DND-41 (cell line): ENCODE measurements at places on chromosomes 3 and 15.

- H3K27ac ChIP-seq, result peak overlapping the region; percentile 73; the same call in 1 of the 2 replicates
- DNase-seq, result no peak
- H3K4me1 ChIP-seq, result peaks cover 63% of the 10 kb centered on the region
- H3K36me3 ChIP-seq, result no peaks in the 10 kb centered on the region
Measured at GRCh38 chr3:45106874-45107273, 39.3 kb downstream of the CDCP1 start.

- no peak for DNase-seq
- no peaks in the 10 kb centered on the region for H3K4me1 ChIP-seq
- no peak overlapping the region for H3K4me3 ChIP-seq
- no peak overlapping the region for H3K27ac ChIP-seq
Measured at GRCh38 chr15:47603026-47603425, 114.3 kb upstream of the SEMA6D start.

DNA sequence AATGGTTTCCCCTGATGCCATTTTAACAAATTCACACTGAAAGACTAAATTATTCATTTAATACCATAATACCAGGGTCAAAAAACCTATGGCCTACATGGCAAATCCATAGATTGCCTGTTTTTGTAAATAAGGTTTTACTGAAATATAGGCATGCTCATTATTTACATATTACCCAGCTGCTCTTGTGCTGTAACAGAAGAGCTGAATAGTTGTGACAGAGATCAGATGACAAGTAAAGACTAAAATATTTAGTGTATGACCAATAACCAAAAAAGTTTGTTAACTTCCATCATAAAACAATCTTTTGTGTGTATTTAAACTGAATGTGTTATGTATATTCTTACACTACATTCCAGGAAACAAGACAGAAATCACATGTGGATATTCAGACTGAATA is 60.2 kb downstream of the DENND4A start:
- peaks cover 3% of the 10 kb centered on the region; the same call in 1 of the 2 replicates for H3K36me3 ChIP-seq
- no peak for DNase-seq
- no peak overlapping the region for H3K27ac ChIP-seq
- no peaks in the 10 kb centered on the region for H3K4me1 ChIP-seq
- no peaks in the 10 kb centered on the region for H3K27me3 ChIP-seq

GRCh38 chr3:81105206-81105605 is 656.2 kb downstream of the GBE1 start:
- no peak overlapping the region for H3K4me3 ChIP-seq
- no peaks in the 10 kb centered on the region for H3K27me3 ChIP-seq
- no peaks in the 10 kb centered on the region for H3K4me1 ChIP-seq
- H3K27ac ChIP-seq, result no peak overlapping the region

DNA sequence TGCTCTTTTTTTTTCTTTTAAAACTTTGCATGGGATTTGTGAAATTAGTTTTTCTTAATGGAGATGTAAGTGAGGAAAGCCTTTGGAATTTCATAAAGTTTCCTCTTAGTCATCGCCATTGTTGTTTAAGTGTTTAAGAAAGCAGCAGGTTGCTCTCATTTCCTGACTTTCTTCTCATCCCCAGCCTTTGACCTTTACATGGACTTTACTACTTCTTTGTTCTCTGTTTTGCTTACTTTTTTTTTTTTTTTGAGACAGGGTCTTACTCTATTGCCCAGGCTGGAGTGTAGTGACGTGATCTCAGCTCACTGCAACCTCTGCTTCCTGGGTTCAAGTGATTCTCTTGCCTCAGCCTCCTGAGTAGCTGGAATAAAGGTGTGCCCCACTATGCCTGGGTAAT is 38.6 kb downstream of the FBXL2 start:
- no peaks in the 10 kb centered on the region for H3K4me1 ChIP-seq
- peaks cover 3% of the 10 kb centered on the region for H3K27me3 ChIP-seq
- no peak for DNase-seq
- no peak overlapping the region for H3K27ac ChIP-seq
- no peaks in the 10 kb centered on the region for H3K36me3 ChIP-seq
- no peak overlapping the region for H3K4me3 ChIP-seq

- no peak overlapping the region for H3K27ac ChIP-seq
- H3K36me3 ChIP-seq, result no peaks in the 10 kb centered on the region
- no peaks in the 10 kb centered on the region for H3K27me3 ChIP-seq
Measured at GRCh38 chr3:120130656-120131055, 36.4 kb upstream of the GSK3B start.

DNA sequence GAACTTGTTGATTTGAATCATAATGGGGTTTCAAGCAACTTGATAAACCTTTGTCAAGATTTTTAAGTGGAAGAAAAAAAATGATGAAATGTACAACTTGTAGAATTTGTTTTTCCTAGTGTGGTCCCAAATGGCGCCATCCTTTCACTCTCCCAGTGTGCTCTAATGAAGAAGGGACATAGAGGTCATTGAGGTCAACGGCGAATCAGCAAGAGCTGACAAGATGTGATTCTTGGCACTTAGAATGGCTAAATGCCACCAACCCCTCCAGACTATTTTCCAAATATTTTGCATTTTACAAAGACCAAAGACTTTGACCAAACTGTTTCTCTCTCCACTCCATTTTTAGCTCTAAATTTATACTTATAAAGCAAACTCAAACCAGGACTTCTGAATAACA is 320.2 kb upstream of the MME start:
- H3K4me1 ChIP-seq, result peaks cover 6% of the 10 kb centered on the region; the same call in 1 of the 2 replicates
- H3K27ac ChIP-seq, result no peak overlapping the region; the same call in 1 of the 2 replicates
- no peaks in the 10 kb centered on the region for H3K36me3 ChIP-seq
- DNase-seq, result no peak
- H3K27me3 ChIP-seq, result no peaks in the 10 kb centered on the region
- no peak overlapping the region for H3K4me3 ChIP-seq

- H3K4me3 ChIP-seq, result no peak overlapping the region
- no peaks in the 10 kb centered on the region for H3K36me3 ChIP-seq
- no peak for DNase-seq
- no peaks in the 10 kb centered on the region for H3K4me1 ChIP-seq
Measured at GRCh38 chr15:65326117-65326526, 21.6 kb downstream of the RNU5B-1 start.

- H3K27me3 ChIP-seq, result no peaks in the 10 kb centered on the region
- H3K36me3 ChIP-seq, result no peaks in the 10 kb centered on the region
- no peak for DNase-seq
- H3K27ac ChIP-seq, result no peak overlapping the region
- no peaks in the 10 kb centered on the region for H3K4me1 ChIP-seq
Measured at GRCh38 chr3:131835906-131836305, 198.9 kb downstream of the CPNE4 start.

DNA sequence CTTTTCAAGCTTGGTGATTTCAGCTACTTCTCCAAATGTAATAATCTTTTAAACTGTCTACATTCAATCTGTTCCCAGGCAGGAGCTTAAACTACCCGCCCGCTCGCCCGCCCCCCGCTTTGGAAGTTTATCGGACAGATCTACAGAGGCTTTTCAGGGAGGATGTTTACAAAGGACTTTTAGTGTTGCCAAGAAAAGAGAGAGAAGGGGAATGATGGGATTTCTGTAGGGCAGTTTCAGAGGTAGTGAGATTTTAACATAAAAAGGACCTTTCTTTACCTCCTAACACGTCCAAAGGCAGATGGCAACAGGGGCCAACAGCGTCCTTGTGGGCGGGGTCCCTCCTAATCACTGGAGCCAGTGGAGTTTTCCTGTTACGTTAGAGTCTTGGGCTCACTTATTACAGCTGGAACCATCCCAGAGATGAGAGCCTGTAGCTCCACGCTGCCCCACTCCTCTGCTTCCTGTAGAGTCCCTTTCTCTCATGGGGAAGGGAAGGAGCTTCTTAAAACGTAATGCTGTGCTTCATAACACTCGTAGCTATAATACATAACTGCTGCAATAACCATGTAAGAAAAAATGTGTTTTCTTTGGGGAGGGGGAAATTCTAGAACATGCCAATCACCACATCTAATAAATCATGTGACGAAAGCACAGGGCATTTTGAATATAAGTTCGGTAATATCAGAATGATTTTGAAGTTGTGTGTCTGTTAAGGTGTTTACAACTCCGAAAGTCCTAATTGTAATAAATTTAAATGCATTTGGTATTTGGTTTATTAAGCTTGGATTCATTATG is 30.9 kb downstream of the HES1 start:
- no peak overlapping the region for H3K27ac ChIP-seq
- peaks cover 7% of the 10 kb centered on the region; the same call in 1 of the 2 replicates for H3K4me1 ChIP-seq
- no peak for DNase-seq
- H3K4me3 ChIP-seq, result no peak overlapping the region
- no peaks in the 10 kb centered on the region for H3K36me3 ChIP-seq
